Activated CD4-positive, alpha-beta T cell treated with anti-CD3 and anti-CD28 coated beads for 36 hours (primary cell): ENCODE measurements at places on chromosomes 5 and 9. TPM values are rescaled to one million over a fixed set of nuclear protein-coding genes. Genes with fewer than 3 reads are reported as not detected.

DNA sequence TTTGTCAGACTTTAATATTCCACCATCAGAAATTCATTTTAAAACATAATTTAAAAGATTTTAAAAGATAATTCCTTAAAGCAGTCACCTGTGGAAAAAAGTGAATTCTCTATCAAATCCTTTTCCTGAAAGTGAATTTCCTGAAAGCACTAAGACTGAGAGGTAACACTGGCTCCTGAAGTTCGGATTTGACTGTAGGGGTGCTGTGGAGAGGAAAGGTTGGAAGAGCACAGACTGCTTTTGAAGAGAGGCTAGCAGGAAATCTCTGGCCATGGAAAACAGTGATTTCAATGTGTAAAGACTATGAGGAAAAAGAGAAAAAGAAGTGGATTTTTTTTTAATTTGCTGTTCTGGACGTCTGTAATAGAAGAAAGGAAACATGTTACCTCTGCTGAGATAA, 35.7 kb upstream of the TMEM161B start:
- H3K4me3 ChIP-seq, result no peak overlapping the region
- DNase-seq, result no peak
- no peaks in the 10 kb centered on the region for H3K27me3 ChIP-seq

The BARHL1 gene
- not detected for total RNA-seq

DNA sequence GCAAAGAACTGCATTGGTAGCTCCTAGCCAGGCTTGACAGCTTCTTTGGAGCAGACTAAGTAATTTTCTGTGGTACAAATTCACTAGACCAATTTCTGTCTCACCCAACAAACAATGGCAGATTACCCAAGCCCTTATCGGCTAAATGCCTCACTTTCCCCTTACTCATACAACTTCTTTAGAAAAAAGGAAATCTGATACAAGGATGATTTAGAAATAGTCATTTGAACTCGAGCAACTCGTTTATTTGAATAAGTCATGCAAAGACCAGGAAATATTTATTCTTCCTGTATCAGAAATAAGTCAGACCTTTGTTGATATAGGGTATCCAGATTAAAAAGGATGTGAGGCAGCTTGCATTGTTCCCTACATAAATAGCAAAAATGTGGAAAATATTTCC, 170.4 kb upstream of the CDH6 start:
- H3K36me3 ChIP-seq, result no peaks in the 10 kb centered on the region
- H3K27ac ChIP-seq, result no peak overlapping the region
- H3K27me3 ChIP-seq, result no peaks in the 10 kb centered on the region
- no peak for DNase-seq

The SLC25A2 gene
- total RNA-seq, result 0.30 TPM

The PCDHA9 gene
- total RNA-seq, result not detected
